ENCODE measurements at places on chromosomes 4 and X.

DNA sequence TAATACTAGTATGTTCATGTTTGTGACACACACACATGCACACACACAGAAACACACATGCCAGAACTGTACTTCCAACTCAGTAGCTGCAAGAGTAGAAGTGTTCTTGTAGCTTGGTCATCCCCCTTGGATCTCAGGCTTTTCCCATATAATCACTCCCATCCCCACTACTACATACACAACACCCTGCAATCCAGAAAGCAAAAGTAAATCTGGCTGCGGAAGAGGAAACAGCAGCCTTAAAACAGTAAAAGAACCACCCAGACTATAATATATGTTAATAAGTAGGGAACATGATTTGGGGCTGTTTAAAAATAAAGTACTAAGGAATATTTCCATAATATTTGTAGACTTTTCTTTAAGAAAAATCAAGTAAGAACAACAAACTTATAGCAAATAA is 103.2 kb downstream of the AMMECR1 start:
- no peak for DNase-seq

DNA sequence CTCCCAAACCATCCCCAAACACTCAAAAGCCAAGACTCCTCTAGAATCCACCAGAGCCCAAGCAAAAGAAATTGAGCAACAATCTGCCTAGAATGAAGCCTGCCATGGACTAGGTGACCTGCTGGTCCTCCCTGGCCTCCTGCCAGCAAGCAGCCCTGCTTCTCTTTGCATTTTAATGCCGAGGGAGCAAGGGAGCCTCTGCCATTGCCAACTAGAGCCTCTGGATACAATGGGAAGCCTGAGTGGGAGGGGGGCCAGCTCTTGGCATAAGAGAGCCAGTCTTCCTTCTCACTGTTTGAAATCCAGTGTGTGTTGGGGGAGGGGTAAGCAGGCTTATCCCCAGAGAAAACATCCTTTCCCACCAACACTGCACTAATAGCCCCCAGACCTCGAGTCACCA is 1.5 kb upstream of the GDPD2 start:
- no peak for DNase-seq

DNA sequence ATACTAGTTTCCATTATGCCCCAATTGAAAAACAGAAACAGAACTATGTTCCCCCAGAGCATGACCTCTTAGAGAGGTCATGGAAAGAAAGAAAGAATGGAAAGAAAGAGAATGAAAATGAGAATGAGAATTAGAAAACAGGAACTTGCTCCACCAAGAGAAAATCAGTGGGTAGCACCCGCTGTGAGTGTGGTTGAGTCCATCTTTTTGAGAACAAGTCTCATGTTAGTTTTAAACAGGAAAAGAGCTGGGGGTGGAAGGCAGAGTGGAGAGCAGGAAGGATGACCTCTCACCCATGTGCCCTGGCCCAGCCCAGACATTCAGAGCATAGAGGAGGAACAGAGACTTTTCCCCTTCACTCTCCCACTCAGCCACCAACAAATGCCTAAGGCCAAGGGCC is 4.9 kb downstream of the GSX2 start:
- DNase-seq, result no peak

DNA sequence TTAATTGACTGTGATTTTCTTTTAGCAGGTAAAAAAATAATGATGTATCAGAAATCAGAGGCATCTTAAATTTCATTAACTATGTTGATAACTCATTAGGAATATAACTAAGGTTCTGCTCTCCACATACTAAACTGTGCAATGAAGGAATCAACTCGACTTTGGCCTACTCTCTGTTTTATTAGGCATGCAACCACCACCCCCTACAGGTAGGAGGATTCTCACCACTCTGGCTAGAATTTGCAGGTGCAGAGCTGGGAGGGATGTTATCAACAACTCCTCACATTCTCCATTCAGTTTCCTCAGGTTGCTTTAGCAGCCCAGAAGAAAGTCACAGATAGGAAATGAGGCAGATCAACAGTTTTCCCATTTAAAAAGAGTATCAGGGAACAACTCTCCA is 160.1 kb downstream of the COX18 start:
- DNase-seq, result no peak

DNA sequence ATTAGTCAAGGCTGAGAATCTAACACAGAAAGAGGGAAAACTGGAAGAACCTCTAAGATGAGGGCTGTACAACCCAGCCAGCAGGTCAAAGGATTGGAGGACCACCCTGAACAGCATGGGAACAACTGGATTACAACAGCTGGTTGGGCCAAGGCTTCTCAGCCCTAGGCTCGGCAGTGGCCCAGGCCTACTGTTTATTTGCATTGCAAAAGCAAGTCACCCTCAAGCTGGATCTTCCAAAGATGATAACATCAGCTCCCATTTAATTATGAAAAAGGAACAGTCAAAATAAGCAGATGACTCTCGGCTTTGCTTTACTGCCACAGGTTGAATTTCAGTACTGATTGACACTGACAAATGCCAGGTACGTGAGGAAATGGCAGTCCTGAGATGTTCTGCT is 61.8 kb downstream of the GPC3 start:
- DNase-seq, result no peak

All from stimulated activated CD4-positive, alpha-beta T cell treated with anti-CD3 and anti-CD28 coated beads, Interleukin-1b, Interleukin-23, amount 100 ng/mL, for 1 hour (primary cell).